Ovary (tissue), 10 donors: ENCODE measurements at places on chromosomes 3 and 15. TPM values are rescaled to one million over a fixed set of nuclear protein-coding genes. Genes with fewer than 3 reads are reported as not detected.

GRCh38 chr3:65669163-65669875, 369.4 kb downstream of the MAGI1 start:
- no peak for DNase-seq

DNA sequence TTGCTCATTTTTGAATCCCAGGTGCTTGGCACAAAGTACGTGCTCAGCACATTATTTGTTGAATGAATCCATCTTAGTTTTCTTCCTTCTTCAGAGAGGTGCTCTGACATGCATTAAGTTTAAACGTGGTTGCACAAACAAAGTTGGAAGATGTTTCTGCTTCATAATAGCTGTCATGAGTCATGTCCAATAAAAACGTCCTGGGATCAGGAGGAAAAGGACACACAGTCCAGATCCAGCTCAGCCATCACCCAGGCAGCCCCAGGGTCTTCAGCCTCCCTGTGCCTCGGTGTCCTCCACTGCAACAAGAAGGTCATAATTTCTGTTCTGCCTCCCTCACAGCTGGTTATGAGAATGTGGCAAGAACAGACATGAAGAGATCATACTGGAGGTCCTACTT, 55.4 kb downstream of the CCNL1 start:
- no peak for DNase-seq

DNA sequence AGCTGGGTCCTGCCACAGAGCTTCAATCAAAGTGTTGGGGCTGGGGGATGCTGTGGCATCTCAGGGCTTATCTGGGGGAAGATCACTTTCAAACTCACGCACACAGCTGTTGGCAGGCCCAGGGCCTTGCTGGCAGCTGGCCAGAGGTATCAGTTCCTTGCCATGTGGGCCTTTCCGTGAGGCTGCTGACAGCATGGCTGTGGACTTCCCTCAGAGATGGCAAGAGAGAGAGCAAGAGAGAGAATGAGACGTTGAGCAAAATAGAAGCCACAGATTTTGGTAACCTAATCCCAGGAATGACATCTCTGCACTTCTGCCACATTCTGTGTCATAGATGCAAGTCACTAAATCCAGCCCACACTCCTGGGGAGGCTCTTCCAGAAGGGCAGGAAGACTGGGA, 91.0 kb downstream of the TPRG1 start:
- no peak for DNase-seq

GRCh38 chr15:101320501-101321052, 25.5 kb upstream of the SNRPA1 start:
- no peak for DNase-seq

The ZCWPW2 gene
- total RNA-seq = 2.1 TPM

DNA sequence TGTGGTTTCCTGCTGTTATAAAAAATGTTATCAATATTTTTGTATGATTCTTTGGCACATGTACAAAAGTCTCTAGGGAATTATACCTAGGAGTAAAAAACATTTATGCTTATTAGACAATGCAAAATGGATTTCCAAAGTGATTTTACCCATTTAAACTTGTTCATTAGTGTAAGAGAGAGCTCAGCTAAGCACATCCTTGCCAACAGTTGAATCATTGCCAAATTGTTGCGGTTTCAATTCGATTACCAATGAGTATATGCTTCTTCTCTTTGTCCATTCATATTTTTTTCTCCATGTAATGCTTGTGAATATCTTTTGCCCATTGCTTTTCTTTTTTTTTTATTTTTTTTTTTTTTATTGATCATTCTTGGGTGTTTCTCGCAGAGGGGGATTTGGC, 17.2 kb downstream of the CASR start:
- no peak for DNase-seq

GRCh38 chr3:18061737-18062656, 319.6 kb upstream of the TBC1D5 start:
- DNase-seq = no peak

GRCh38 chr15:42729409-42729808, 7.5 kb downstream of the CDAN1 start:
- no peak for DNase-seq

GRCh38 chr3:128036119-128036518, 16.1 kb upstream of the SEC61A1 start:
- DNase-seq = no peak

DNA sequence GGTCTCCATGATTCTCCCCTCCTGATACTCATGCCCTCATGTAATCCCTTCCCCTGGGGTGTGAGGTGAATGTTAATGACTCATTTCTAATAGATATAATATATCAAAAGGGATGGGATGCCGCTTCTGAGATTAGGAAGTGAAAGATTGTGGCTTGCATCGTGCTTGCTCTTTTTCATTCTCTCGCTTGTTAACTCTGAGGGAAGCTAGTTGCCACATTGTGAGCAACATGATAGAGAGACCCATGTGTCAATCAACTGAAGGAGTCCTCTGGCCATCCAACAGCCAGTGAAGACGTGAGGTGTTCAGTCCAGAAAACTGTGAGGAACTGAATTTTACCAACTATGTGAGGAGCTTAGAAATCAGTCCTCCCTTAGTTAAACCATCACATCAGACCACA, 28.9 kb upstream of the DRD3 start:
- no peak for DNase-seq

DNA sequence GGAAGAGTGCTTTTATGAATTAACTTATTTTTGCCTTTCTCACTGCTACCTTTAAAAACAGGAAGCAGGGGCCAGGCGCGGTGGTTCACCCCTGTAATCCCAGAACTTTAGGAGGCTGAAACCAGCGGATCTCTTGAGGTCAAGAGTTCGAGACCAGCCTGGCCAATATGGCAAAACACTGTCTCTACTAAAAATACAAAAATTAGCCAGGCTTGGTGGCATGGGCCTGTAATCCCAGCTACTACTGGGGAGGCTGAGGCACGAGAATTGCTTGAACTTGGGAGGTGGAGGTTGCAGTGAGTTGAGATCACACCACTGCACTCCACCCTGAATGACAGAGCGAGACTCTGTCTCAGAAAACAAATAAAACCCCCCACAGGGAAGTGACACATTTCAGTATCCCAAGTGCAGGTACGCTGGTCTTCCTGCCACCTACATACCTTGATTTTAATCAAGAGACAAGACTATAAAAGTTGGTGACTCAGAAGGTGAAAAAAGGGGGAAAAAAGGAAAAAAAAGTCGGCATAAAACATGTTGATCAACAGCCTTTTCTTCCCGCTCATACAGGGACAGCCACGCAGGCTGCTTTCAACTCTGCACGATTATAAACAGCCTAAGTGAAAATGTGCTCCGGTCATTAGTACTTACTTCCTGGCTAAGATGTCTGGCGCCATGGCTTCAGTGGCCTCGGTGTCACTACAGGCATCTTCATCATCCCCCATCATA, 18.8 kb downstream of the PPP1R2 start:
- no peak for DNase-seq

GRCh38 chr3:171827385-171827784, 15.8 kb upstream of the TMEM212 start:
- DNase-seq = no peak

The ZNF770 gene
- 34.8 TPM for total RNA-seq

- DNase-seq = no peak
Observed at GRCh38 chr3:64221571-64222257, 3.6 kb downstream of the PRICKLE2 start.

DNA sequence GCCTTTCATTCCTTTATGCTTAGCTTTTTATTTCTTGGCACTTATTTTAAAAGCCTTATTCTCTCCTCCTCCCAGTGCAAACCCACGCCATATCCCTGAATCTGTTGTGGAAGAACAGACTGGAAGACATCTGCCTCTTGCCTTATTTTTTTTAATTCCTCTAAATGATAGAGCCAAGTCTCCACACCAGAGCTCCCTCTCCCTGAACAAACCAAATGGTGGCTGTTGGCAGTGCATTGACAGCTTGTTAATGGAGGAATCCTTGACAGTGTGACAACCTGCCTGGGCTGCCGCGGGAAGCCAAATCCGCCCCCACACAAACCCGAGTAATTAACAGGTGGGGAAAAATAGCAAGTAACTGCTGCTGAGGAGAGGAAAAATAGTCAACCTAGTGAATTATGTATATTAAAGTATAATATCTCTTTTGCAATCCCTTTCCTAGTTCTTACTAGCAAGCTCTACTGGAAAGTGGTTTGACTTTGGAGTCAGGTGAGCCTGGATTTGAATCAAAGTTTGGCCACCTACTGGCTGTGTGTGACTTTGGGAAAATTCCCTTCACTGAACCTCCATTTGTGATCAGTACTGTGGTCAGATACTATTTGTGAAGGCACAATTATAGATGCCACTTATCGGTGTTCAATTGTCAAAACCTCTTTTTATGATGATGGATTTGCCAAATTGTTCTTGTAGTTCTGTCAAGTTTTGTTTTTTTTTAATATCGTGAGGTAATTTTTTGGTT, 589.6 kb downstream of the PDCD6IP start:
- DNase-seq = no peak
